ENCODE measurements at places on chromosomes 16 and 17. TPM values are rescaled to one million over a fixed set of nuclear protein-coding genes. Genes with fewer than 3 reads are reported as not detected.

DNA sequence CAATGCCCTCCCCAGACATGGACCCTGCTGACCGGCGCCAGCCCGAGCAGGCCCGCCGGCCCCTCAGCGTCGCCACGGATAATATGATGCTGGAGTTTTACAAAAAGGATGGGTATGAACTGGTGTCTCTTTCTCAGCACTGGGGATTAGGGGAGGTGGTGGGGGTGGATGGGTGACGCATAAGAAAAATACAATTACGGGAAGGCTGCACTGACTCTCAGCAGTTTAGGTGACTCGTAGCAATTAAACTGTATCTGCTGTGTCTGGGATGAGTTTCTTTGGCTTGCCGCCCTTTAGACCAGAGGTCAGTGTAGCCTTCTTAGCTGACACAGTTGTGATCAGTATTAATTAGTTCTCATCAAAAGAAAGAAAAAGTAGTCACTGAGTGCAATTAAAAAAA is 59.0 kb downstream of the ELAC2 start:
- DNase-seq, result no peak

DNA sequence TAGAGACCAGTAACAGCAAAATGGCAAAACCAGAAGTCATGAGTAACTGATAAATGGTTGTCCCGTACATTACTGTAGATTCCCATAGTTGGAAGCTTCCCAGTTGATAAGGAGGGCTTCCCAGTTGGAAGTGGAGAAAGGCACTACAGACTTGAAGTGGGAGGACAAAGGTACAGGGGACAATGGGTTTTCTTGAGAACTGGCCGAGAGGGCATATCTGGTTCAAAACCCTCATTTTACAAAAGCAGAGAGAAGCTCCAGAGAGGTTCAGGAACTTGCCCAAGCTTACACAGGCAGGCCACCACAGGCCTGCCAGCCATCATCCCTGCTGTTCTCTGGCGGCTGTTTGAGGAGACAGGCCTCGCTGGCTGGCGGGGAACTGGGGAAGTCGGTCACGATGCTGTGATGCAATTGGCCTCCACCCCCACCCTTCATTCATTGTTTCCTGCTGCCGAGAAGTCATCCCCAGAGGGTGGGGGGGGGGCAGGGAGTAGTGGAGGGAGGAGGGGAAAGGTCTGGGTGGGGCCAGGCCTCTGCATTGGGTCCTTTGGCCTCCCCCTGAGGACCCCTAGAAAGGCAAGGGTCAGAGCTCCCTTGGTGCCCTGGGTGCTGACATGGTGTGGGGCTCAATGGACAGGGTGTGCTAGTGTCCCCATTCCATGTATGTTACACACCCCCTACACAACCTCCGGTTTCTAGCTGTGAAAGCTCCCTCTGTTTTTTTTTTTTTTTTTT is 3.0 kb downstream of the UBALD2 start:
- DNase-seq, result peak; percentile 75

DNA sequence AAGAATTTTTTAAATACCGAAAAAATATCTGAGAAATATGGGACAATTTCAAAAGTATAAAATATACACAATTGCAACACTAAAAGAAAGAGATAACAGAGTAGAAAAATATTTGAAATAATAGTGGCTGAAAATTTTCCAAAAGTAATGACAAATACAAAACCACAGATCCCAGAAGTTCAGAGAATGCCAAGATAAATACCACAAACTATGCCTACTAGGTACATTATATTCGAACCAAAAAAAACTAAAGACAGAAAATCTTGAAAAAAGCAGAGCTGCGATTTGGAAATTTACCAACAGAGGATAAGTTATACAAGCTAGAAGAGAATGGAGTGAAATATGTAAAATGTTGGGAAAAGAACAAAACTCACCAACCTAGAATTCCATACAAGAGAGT is 191.3 kb upstream of the ELAC2 start:
- peak; percentile 34 for DNase-seq

GRCh38 chr17:32100971-32101631 is 41.2 kb upstream of the RHOT1 start:
- DNase-seq, result no peak

The RGS9 gene
- 2.6 TPM for polyA plus RNA-seq

The SETD6 gene
- 7.2 TPM for polyA plus RNA-seq
